ENCODE measurements at places on chromosomes 11 and 22. TPM values are rescaled to one million over a fixed set of nuclear protein-coding genes. Genes with fewer than 3 reads are reported as not detected.
A peak's percentile ranks its signal among the peaks of the same experiment; 100 is the strongest.

OR52A1 gene
- 12.2 TPM for total RNA-seq

CFAP68 gene
- total RNA-seq = 21.4 TPM

SLC22A9 gene
- not detected for total RNA-seq

KDELR3 gene
- total RNA-seq = 7.8 TPM

BCO2 gene
- total RNA-seq = 0.82 TPM

GRCh38 chr22:39297490-39298240 is 21.8 kb downstream of the RPL3 start:
- peaks cover 2% of the 10 kb centered on the region for H3K4me1 ChIP-seq
- H3K27ac ChIP-seq = no peak overlapping the region
- H3K4me3 ChIP-seq = no peak overlapping the region
- H3K27me3 ChIP-seq = no peaks in the 10 kb centered on the region

DNA sequence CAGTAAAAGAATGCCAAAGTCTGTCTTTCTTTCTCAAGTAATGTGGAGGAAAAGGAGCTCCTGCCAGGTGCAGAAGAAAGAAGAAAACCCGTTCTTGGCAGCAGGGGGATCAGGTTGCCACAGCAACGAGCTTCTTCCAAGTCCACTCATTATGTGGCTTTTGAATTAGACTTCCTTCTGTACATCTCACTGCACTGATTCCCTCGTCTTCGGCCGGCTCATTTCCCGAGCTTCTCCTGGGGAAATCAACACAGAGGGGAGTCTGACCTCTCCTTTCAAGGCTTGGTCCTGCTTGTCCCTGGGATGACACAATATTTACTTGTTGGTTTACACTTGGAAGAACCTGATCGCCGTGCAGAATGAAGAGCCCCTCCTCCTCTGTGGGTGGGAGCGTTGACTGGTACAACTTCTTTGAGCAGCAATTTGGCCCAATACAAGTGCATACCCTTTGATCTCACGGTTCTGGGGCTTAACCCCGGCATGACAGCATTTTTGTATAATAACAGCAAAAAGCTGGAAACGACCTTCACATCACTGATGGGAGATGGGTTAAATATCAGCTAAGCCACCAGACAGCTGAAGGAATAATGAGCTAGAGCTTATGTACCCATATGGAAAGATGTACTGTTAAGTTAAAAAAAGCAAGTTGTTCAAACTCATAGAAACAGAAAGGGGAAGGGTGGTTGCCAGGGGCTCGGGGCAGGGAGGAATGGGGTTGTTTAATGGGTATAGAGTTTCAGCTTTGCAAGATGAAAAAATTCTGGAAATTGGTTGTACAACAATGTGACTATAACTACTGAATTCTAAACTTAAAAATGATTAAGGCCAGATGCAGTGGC is 35.4 kb downstream of the MCHR1 start:
- H3K4me3 ChIP-seq = no peak overlapping the region
- H3K4me1 ChIP-seq = peaks cover 9% of the 10 kb centered on the region
- H3K27ac ChIP-seq = peak overlapping the region; percentile 67
- H3K36me3 ChIP-seq = no peaks in the 10 kb centered on the region
- no peaks in the 10 kb centered on the region for H3K27me3 ChIP-seq

DNA sequence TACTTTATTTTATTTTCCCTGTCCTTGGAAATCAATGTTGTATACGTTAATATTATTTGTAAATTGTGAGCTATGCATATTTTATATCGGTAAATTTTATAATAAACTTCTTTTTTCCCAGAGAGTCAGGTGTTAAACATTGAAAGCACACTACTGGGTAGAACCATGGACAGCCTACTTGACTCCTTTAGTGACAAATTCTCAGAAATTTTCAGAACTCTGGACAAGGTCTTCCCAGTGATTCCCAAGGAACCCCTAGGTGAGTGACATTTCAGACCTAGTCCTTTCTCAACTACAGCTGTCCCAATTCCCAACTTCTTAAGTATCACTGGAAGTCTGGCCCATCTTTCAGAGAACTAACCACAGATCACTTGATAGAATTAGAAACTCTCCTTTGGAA is 107.2 kb downstream of the RCN1 start:
- no peaks in the 10 kb centered on the region for H3K4me1 ChIP-seq
- no peaks in the 10 kb centered on the region for H3K36me3 ChIP-seq
- no peak overlapping the region for H3K4me3 ChIP-seq

DNA sequence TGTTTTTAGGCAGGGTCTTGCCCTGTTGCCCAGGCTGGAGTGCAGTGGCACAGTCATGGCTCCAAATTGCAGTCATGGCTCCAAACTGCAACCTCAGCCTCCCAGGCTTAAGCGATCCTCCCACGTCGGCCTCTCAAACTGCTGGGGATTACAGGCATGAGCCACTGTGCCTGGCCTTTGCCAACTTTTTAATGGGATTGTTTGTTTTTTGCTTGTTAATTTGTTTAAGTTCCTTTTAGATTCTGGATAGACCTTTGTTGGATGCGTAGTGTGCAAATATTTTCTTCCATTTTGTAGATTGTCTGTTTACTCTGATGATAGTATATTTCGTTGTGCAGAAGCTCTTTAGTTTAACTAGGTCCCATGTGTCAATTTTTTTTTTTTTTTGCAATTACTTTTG is 10.0 kb upstream of the SCGB1D1 start:
- DNase-seq = no peak
- H3K4me3 ChIP-seq = no peak overlapping the region
- no peaks in the 10 kb centered on the region for H3K36me3 ChIP-seq
- H3K27me3 ChIP-seq = no peaks in the 10 kb centered on the region
- H3K4me1 ChIP-seq = no peaks in the 10 kb centered on the region

DNA sequence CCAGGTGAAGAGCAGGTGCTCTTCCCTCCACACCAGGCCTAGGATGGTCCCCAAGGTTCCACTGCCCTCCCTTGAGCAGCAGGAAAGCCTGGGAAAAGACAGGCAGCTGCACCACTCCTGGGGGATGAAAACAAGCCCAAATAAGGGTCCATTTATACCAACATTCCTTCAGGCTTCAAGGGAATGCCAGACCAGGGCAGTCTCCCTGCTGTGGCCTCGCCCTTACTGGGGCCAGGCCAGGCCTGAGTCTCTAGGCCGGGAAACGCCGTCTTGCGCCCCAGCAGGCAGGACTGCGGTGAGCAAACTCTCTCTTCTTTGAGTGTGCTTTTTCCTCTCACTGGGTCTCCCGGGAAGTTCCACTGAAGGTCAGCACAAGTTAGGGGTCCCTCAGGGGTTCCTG is 443.5 kb downstream of the SOX6 start:
- no peak overlapping the region for H3K27ac ChIP-seq

GRCh38 chr11:34632105-34632791 is 11.4 kb downstream of the EHF start:
- H3K36me3 ChIP-seq = no peaks in the 10 kb centered on the region
- H3K4me1 ChIP-seq = no peaks in the 10 kb centered on the region
- DNase-seq = no peak
- no peak overlapping the region for H3K27ac ChIP-seq

GRCh38 chr11:124891373-124891861 is 6.2 kb downstream of the ROBO4 start:
- H3K27me3 ChIP-seq = peaks cover 3% of the 10 kb centered on the region
- no peaks in the 10 kb centered on the region for H3K4me1 ChIP-seq
- H3K36me3 ChIP-seq = no peaks in the 10 kb centered on the region
- H3K4me3 ChIP-seq = no peak overlapping the region

GRCh38 chr22:49760630-49761571 is 66.8 kb downstream of the BRD1 start:
- DNase-seq = no peak
- no peaks in the 10 kb centered on the region for H3K4me1 ChIP-seq
- no peaks in the 10 kb centered on the region for H3K27me3 ChIP-seq
- no peaks in the 10 kb centered on the region for H3K36me3 ChIP-seq
- H3K4me3 ChIP-seq = no peak overlapping the region
- no peak overlapping the region for H3K27ac ChIP-seq

GRCh38 chr11:122749005-122749687 is 89.2 kb upstream of the CRTAM start:
- DNase-seq = no peak
- no peaks in the 10 kb centered on the region for H3K36me3 ChIP-seq
- no peaks in the 10 kb centered on the region for H3K27me3 ChIP-seq
- no peak overlapping the region for H3K27ac ChIP-seq

GRCh38 chr11:124108156-124108555 is 7.1 kb upstream of the VWA5A start:
- no peak for DNase-seq
- H3K36me3 ChIP-seq = no peaks in the 10 kb centered on the region
- H3K4me1 ChIP-seq = no peaks in the 10 kb centered on the region
- H3K4me3 ChIP-seq = no peak overlapping the region

DNA sequence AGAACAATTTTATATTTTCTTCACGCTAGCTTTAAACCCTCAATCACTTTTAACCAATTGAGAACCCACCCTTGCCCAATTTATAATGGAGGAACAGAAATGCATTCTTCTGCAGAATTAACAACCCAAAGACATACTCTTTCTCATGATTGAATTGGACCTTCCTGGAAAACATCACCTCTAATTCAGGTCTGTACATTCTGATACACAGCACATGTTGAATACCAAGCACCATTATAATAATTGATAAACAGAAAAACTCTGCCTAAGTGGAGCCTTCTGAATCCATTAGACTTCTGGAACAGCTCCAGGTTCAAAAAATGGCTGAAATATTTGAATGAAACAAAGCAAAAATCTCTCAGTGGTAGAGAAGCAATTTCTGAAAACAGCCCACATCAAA is 105.4 kb downstream of the FAM76B start:
- H3K36me3 ChIP-seq = no peaks in the 10 kb centered on the region
- no peaks in the 10 kb centered on the region for H3K27me3 ChIP-seq
- H3K4me3 ChIP-seq = no peak overlapping the region
- no peak for DNase-seq
- no peak overlapping the region for H3K27ac ChIP-seq

DNA sequence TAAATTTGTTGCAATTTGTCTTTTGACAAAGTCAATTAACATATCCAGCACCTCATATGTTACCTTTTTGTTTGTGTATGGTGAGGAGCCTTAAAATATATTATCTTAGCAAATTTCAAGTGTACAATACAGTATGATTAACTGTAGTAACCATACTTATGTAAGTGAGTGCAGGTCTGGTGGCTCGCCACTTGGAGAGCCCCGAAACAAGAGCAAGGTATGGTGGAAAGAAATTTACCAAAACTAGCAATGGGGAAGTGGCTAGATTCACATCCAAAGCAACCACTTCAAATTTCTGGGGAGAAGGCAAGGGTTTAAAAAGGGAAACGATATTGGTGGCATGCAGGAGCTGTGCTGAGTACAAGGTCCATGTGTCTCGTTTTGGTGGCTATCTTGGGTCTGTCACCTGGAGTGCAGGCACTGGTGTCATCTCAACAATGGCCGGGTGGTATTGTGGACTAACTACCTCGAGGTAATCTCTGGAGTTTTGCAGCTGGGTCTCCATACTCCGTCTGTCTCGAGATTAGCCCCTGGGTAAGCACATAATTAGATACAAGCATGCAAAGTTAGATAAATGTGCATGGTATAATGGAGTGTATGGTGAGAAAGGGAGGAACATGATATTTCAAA is 8.2 kb upstream of the FNBP4 start:
- peaks cover 17% of the 10 kb centered on the region for H3K36me3 ChIP-seq
- H3K4me3 ChIP-seq = no peak overlapping the region
- H3K27me3 ChIP-seq = no peaks in the 10 kb centered on the region
- no peak overlapping the region for H3K27ac ChIP-seq
- DNase-seq = no peak

DNA sequence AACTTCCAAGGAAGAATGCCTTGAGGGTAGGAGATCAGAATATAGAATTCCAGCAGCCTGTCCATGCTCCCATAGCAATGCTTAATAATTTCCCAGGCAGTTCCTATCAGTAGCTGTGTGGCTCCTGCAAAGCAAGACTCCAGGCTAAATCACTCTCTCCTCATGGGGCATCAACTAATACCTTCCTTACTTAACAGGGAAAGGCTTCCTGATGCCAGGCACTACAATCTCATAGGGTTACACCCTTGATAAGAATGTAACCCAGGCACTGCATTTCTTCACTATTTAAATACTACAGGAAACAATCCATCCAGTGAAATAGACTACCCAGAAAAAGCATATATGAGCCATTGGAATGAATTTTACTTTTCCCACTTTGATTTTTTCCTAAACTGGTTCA is 615.0 kb upstream of the ARHGAP42 start:
- peaks cover 3% of the 10 kb centered on the region for H3K4me1 ChIP-seq
- DNase-seq = no peak
- H3K27ac ChIP-seq = no peak overlapping the region

DNA sequence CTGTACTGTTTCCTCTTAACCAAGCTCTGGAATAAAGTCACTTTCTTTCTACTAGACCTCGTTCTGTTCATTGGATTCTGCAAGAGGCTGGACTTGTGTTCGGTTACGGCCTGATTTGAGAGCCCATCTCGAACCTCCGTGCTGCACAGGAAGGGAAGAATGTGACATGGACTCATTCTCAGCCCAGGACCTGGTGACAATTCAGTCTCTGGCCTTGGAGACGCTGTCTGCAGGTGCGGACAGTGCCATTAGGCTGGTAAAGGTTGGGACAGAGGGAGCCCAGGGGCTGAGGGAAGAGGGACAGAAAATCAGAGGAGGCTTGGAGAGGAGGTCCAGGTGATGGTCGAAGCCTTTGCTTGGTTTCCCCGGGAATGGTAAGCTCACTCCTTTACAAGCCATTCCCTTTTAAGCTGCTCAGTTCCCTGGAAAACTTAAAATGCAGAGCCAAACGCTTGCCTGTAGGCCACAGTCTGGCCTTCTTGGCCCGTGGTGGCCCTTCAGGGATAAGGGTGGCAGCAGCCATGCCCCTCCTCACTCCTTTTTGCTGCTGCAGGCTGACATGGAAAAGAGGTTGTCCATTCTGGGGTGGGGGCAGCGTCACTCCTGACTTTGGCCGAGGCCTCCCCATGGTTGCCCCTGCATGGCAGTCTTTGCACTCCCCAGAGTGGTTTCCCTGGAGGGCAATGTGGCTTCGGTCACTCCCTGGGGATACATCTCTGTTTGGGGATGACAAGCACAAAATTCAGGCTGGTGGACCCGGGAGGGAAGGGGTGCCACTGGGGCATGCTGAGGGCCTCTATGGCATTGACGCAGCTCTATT is 52.3 kb downstream of the SHISAL1 start:
- no peaks in the 10 kb centered on the region for H3K4me1 ChIP-seq
- H3K4me3 ChIP-seq = no peak overlapping the region
- H3K27ac ChIP-seq = no peak overlapping the region
- H3K36me3 ChIP-seq = no peaks in the 10 kb centered on the region

DNA sequence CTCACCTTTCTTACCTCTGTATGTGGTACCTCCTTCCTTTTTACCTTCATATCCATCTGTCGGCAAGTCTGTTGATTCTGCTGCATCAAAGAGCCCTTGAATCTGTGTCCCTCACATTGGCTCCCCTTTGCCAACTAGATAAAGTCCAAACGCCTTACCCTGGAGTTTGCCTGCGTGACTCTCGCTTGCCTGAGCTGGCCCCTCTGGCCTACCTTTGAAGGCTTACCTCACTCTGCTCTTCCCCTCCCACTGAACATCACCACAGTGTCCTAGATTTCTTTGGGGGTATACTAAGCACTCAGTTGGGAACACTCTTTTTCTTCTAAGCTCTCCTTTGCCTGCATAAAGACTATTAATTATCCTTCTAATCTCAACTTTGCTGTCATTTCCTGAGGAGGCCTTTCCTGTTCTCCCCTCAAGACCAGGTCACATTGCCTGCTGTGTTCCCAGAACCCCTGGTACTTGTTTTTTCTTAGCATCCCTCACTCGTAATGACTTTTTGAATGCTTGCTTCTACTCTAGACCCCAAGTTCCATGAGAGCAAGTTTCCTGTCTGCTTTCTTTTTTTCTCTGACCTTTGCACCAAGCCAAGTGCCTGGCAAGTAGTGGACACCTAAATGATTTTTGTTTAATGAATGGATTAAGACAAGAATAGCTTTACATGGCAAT is 67.8 kb upstream of the ADORA2A start:
- no peaks in the 10 kb centered on the region for H3K27me3 ChIP-seq
- no peak for DNase-seq
- no peak overlapping the region for H3K4me3 ChIP-seq
- no peak overlapping the region for H3K27ac ChIP-seq
